ENCODE measurements at places on chromosomes 13 and 19.

GRCh38 chr13:27001705-27002104 lies 169.9 kb downstream of the USP12 start:
- DNase-seq, result no peak

GRCh38 chr13:25046274-25046984 lies 49.5 kb upstream of the PABPC3 start:
- no peak for DNase-seq

- DNase-seq, result peak; percentile 87
Measured at GRCh38 chr19:18428787-18429674, 8.9 kb downstream of the ISYNA1 start.

- DNase-seq, result peak; percentile 54
Measured at GRCh38 chr19:1747285-1748114, 5.8 kb upstream of the ONECUT3 start.

DNA sequence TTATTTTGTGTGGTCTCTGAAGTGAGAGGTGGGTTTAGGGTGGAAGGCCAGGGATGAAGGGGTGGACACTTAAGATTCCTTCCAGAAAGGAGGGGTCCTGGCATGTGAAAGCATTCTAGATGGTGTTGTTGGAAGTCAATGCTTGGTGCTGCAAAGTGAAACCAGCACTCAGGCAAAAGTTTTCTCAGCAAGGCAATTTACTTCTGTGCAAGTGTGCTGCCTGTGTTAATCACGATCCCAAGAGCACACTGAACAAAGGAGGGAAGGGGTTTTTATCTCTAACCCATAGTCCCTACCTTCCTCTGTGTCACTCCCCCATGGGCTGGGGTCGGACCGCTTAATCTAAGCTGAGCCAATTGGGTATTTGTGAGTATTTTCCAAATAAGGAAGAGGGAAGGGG lies 1.3 kb downstream of the ZNF134 start:
- no peak for DNase-seq

GRCh38 chr19:51246164-51246552 lies 4.7 kb upstream of the SIGLECL1 start:
- peak; percentile 51 for DNase-seq

GRCh38 chr13:20401931-20402856 lies 123.5 kb downstream of the CRYL1 start:
- DNase-seq, result peak; percentile 25

DNA sequence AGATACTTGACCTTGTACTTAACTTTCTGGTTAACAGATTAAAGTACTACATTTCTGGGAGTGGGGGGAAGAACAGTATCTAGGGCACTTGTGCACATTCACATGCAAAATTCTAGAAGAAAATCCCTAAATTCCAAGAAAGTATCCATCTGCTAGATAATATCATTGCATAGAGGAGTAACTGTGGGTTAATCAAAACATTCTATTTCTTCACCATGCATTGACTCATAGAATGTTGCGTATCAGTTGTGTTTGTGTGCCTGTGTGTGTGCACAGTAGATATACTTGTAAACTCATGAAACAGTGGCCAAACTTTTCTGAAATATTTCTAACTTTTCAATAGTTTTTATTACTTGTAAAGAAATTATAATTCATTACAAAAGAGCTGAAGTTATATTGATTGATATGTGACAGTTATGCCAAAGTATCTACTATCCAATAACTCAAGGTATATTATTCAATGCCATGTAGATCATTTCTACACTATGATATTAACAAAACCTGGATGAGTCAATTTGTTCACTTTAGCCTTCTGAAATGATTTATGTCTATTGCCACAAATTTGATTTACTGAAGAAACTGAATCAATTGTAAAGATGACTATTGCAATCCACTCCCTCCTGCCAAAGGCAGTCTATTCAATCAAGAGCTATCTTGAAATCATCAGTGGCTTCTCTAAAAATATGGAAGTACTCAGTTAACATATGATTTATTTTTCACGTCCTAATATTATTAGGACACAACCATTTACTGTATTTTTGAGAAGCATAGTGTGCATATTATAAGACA lies 756.7 kb upstream of the ARGLU1 start:
- DNase-seq, result no peak

- DNase-seq, result no peak
Measured at GRCh38 chr13:71169180-71169579, 697.8 kb downstream of the DACH1 start.

DNA sequence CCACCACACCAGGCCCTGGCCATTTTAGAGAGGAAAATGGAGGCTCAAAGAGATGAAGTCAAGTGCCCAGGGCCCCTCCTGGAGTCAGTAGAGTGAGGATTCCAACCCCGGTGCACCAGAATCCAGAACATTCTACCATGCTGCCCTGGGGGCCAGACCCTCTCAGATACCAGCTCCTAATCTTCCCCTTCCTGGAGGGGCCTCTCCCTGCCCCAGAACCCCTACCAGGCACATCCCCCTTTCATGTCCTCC lies 11.1 kb downstream of the CAPN12 start:
- no peak for DNase-seq

- DNase-seq, result no peak
Measured at GRCh38 chr13:19632915-19633478, 462 bp upstream of the MPHOSPH8 start.

- no peak for DNase-seq
Measured at GRCh38 chr13:71210861-71211260, 656.1 kb downstream of the DACH1 start.

DNA sequence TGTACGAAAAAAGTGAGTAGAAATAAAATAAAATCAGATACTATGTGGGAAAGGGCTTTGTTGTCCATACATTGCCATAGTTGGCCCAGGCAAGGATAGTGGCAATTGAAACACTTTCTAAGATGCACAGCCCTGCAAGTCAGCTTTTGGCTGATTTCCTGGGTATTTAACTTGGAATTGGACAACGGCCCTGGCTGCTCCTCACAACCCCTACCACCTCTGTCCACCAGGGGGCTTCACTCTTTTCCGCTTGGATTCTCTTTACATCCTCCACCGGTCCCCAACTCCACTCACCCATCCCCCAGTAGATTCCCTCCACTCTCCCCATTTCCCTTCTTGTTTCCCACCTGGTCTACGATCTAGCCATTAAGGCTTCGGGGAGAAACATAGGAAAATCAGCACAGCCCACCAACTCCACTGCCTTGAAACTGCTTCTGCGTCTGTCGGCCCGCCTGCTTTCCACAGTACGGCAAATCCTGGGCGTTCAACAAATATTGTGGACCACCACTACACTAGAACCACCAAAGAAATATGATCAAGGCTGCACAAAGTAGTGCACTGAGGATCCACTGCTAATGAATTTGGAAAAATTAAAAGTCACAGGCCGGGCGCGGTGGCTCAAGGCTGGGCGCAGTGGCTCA lies 48.6 kb upstream of the GTF3A start:
- peak; percentile 55 for DNase-seq

GRCh38 chr13:56530096-56530495 lies 610.6 kb upstream of the PRR20A start:
- DNase-seq, result no peak

DNA sequence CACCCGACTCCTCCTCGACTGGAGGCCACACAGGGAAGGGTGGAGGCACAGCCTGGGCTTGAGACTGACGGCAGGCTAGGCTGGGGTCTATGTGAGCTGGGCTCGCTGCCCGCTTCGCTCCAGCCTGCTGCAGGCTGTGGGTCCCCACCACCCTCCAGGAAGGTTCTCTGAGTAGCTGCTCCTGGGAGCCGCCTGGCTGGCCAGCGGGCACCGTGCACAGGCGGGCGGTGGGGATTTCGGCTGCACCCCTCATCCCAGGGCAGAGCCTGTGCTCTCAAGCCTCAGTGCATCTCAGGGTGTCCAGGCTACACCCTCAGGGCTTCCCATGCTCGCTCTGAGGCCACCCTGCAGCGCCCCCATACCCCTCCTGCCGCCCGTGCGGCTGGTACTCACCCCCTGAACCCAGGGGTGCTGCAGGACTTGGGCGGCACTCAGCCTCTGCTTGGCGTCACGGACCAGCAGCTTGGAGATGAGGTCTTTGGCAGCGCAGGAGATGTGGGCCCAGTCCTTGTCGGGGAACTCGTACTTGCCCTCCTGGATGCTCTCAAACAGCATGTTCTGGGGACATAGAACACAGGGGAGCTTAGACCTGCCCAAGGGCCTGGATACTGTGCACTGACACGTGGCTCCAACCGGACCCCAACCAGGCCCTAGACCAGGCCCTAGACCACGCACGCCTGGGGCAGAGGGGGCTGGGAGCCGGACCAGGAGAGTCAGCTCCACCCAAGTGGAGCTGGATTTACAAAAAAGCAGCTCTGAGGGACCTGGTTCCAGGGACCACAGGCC lies 10.2 kb downstream of the MKNK2 start:
- no peak for DNase-seq

DNA sequence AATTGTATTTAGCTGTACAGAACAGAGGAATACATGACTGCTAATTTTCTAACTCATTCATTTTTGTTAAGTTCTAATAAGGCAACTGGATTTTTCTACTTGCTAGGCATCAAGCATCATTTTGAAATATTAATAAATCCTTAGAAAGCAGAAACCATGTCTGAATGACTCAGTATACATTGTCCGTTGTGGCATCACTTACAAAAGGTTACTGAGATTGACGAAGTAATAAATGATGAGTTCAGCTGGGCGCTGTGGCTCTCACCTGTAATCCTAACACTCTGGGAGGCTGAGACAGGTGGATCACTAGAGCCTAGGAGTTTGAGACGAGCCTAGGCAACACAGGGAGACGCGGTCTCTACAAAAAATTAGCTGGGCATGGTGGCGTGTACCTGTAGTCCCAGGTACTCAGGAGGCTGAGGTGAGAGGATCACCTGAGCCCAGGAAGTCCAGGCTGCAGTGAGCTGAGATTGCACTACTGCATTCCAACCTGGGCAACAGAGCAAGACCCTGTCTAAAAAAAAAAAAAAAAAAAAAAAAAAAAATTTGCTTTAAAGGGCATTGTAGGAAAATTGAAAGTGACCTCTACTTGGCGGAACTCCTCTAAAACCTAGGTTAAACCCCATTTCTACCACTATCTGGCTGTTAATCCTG lies 36.6 kb downstream of the LHFPL6 start:
- DNase-seq, result no peak

GRCh38 chr13:35856721-35857364 lies 274.3 kb downstream of the DCLK1 start:
- no peak for DNase-seq

DNA sequence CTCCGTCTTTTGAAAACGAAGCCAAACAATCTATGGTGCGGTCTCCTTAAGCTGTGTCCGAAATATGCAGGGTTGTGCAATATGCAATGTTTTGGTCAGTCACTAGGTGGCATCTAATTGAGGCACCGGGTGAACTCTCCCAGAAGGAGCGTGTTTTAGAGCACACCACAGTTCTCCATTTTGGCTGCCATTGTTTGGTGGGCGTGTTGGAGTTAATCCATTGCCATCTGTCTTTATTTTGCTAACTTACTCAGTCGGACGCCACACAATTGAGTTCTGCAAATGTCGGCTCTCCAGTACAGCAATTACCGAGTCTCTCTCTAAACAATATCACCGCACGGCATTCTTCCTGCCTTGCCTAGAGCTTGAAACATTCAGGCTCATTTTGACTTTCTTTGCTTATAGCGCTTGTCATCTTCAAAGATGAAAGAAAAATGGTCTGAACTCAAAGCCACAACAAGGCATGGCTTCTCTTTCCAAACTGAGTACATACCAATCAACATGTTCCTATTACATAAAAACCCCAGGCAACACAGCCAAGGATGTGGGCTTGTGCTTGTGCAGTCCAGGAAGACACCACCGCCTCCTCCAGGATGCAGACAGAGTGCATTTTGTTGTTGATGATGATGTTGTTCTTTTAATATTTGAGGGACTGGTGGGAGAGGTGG lies 182.0 kb upstream of the SERP2 start:
- peak; percentile 68 for DNase-seq

- no peak for DNase-seq
Measured at GRCh38 chr13:65789815-65790214, 1440.3 kb downstream of the PCDH9 start.

DNA sequence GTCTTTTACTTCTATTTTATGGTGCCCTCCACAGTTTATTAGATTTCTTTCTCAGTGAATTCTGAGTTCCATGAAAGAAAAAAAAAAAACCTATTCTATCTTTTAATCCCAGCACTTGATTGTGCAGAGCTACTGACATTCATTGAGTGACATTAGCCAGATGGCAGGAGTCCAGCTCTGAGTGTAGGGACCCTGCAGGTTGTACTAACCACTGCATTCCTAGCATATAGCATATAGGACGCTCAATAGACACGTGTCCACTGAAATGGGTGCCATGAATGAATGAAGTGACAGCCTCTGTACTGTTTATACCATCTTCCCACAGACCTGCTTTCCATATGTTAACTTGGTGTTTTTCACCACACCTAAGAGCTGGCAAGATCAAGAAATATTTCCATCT lies 206.3 kb downstream of the RAP2A start:
- no peak for DNase-seq

DNA sequence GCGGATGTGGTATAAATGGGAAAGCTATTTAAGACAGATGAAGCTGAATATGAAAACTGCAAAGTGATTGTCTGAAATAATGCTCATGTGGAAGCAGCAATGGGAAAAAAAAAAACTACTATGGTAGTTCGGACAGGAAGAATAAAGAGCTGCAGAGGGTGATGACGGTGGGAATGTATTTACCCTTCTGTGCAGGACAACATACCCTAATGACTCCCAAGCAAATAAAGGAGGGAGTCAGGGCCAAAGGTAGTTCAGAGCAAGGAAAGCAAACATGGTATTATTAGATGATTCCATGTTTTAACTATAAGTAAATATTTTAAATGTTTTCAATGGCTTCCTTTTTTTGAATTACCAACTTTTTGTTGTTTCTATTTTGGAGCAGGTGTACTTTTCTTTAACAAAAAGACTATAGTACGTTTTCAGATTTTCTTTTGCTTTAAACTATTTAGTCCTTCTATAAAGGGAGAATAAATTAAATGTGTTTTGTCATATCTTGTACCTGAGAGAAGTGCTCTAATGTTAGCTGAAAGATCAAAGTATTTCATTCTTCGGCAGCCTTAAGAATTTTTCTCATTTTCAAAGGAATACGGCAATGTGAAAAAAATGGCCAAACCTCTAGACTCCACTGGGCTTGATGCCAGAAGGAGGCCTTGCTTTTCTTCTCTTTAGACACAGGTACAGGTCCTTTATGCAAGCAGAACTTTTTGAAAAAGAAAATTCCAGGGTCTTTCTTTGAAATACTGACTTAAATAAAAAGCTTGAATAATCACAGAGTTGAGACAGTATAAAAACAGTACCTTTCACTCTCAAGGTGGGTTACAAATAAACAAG lies 67.8 kb upstream of the ZDHHC20 start:
- no peak for DNase-seq

- DNase-seq, result no peak
Measured at GRCh38 chr13:23443110-23443509, 9.6 kb upstream of the SACS start.

- no peak for DNase-seq
Measured at GRCh38 chr13:77533875-77534788, 1.4 kb upstream of the SCEL start.

- DNase-seq, result no peak
Measured at GRCh38 chr13:36549755-36550154, 117.5 kb downstream of the CCNA1 start.
